Pons (tissue), 1 donor: ENCODE measurements at places on chromosomes 6 and 20.

- no peak for DNase-seq
Measured at GRCh38 chr6:129647044-129647443, 62.9 kb downstream of the ARHGAP18 start.

- no peak for DNase-seq
Measured at GRCh38 chr20:1838556-1839279, 56.5 kb upstream of the SIRPA start.

- DNase-seq: no peak
Measured at GRCh38 chr20:10263385-10264165, 44.9 kb downstream of the SNAP25 start.

DNA sequence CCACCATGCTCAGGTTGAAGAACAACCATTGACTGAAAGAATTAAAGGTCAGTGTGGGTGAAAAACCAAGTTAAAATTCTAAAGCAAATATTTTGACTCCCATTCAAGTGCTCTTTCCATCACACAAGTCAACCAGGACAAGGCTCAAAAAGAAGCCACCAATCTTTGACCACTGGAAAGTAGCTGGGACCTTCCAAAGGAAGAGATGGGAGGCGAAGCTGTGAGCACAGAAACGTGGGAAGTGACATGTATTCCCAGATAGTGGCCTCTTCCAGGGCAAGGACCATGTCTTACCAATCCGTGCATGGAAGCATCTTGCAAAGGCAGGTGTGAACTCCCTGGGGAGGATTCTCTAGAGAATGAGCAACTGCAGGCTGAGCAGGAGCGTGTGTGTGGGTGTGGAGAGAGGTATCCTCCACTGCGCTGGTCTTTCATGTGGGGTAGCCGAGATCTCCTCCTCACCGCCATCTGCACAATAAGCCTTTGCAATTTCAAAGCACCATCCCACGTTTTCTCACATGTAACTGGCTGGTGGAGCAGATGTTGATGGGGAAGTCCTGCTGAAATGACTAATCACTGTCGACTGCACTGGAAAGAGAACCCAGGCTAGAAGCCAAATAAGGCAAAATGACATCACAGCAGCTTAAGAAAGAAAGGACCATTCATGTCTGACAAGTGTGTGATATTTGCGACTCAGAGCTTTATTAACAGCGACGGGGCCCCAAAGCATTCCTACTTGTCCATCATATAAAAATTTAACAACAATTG is 189.4 kb upstream of the RREB1 start:
- DNase-seq: no peak

- no peak for DNase-seq
Measured at GRCh38 chr6:18406955-18407749, 20.0 kb downstream of the RNF144B start.

DNA sequence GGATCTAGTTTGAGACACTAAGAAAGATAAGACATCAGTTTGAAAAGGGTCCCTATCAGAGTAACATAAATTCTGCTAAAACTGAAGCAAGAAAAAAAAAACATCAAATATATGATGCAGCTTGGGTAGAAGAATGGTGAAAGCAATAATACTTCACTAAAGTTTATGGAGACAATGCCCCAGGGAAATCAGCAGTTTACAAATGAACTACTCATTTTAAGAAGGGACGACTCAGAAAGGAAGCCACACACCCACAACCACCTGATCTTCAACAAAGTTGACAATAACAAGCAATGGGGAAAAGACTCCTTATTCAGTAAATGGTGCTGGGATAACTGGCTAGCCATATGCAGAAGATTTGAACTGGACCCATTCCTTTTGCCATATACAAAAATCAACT is 143.5 kb downstream of the TPBG start:
- DNase-seq: no peak

DNA sequence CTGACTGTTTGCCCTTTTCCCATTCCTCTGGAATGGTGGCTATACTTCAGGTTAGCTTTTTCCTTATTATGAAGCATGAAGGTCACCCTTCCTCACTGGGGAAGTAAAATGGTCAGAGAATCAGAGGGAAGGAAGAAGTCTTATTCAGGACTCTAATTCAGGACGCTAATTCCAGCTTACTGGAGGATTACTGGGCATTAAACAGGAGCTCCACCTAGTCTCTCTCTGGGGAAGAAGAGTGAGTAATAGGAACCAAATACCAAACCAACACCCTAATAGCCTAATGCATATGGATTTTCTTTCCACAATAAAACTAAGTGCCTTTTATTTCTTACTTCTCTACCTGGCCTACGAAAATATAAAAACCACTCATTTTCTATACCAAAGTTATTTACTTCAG is 10.1 kb downstream of the CRISP1 start:
- DNase-seq: no peak

- DNase-seq: no peak
Measured at GRCh38 chr20:39611901-39612300, 649.8 kb downstream of the DHX35 start.

DNA sequence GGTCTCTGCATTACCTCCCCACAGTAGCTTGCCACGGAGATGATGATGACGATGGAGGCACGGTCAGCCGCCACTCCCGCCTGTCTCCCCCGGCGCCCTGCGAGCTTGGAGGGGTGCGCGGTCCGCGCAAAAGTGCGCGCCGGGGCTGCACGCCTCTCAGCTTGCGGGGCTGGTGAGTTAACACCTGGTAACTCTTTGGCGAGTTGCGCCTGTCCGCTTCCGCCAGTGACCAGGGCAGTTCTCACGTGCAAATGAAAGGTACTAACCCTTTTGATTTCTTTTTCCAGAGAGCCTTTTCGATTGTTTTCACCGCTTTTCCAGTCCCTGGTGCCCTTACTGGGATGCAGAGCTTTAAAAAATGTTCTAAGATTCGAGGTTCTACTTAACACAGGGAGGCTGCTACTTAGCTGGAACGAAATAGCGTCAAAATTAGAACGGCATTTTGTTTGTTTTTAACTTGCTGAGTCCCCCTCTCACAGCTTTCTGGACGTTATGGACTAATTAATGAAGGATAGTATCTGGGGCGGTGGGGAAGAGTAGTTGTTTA is 6.2 kb downstream of the GRIK2 start:
- DNase-seq: no peak

GRCh38 chr6:157562997-157563396 is 182.0 kb downstream of the ZDHHC14 start:
- DNase-seq: no peak

DNA sequence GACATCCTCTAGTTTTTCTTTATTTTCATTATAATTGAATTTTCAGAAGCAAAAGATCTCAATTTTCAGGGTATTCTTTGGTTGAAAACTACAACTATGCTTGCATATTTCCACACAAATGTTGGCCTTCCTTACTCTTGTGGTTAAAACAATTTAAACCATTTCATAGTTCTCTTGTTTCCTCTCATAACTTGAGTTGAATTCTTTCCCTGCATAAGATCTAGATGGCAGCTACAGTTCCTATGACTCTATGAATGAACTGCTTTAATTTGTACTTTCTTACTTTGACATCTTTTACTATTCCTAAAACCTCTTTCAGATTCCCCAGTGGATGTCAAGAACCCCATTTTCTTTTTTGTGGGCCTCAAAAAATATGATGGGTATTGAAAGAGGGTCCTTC is 564.5 kb downstream of the NKAIN2 start:
- DNase-seq: no peak

DNA sequence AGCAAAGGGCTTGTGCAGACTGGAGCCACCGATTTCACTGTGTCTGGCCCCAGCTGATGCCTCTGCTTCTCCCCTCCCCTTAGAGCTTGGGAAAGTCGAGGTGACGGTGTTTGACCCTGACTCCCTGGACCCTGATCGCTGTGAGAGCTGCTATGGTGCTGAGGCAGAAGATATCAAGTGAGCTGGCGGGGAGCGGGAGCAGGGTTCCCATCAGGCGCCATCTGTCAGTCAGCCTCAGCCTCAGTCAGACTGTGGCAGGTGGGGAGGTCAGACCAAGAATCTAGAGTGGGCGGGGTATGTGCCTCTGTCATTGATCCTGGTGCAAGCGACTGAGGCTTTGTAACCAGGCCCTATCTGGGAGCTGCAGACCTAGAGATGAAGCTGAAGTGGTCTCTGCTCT is 5.5 kb downstream of the ERGIC3 start:
- DNase-seq: no peak

- DNase-seq: no peak
Measured at GRCh38 chr20:15227102-15227501, 889.7 kb upstream of the FLRT3 start.

GRCh38 chr6:125188594-125189203 is 35.1 kb downstream of the TPD52L1 start:
- no peak for DNase-seq

DNA sequence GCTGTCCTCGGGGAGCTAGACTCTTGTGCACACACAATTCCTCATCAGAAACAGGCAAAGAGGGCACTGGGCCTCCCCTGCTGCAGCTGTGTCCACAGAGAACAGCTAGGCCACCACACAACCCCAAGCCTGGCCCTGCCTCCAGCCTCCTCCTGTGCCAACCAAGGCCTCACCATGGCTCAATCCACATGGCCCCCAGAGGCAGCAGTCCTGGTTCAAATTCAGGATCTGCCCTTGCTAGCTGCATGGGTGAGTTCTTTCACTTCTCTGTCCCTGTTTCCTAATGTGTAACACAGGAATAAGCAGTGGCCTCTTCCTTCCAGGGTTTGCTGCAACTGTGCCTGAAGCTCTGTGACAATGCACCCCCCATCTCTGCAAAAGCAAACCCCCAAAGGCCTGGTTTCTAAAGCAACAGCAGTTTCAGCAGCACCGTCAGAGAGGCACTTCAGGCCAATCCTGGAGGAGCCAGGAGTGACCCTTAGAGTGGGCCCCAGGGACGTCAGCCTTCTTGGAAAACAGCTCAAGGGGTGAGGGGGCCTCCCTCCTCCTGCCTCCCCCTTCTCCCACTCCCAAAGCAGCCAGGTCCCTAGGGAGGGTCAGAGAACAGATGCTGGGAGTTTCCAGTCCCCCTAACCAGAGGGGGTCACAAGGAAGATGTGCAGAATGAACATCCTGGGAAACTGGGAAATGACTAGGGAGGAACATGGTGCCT is 2.2 kb downstream of the ADISSP start:
- DNase-seq: no peak

DNA sequence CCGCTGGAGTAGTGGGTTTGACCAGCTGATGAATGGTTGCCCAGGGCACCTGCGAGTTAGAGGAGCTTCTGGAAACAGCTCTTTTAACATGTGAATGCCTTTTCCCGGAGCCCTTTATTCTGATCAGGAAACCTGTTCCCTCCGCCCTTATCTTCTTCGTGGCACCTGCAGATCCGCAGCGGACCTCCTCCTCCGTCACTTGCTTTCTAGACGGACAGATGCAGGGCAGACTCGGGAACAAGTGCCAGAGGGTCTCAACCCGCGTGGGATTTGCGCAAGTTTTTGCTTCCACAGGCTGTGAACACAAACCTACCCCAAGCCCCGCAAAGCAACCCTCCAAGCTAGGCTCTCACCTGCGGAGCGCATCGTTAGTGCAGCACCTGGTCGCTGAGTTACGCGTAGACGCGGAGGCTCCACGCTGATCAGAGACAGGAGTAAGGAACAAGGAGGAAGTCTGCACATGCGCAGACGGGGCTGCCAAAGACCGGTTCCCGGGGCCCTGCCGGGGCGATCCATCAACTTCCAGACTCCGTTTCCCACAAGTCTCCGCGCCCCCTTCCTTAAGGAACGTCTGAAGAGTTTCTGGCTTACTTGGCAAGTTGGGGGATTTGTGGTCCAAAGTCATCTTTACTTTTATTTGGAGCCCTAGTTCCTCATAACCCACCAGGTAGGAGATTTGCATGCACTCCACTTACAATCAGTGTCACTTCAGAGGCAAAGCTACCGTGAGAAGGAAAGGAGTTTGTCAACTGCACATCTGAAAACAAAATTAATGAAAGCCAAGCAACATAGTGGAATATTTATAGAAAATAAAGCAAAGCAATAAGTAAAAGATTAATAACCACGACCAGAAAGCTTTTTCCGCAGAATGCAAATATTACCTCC is 52.7 kb upstream of the ELMO2 start:
- peak; percentile 3 for DNase-seq

DNA sequence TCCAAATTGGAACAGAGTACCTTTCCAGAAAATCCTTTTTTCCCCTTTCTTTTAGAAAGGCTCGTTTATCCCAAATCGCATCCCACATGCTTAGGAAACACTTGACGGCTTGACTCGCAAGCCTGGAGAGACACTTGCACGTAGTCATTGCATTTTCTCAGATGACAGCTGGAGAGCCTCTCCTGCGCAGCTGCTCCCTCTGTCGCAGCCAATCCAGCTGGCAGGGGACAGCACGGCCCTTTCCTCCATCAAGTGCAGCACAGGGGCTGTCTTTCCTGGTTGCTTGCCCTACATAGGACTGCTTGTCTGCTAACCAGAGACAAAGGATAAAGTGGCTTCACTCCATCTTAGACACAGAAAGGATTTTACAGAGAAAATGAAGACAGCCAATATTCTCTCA is 77.6 kb upstream of the RGS17 start:
- DNase-seq: peak; percentile 5

DNA sequence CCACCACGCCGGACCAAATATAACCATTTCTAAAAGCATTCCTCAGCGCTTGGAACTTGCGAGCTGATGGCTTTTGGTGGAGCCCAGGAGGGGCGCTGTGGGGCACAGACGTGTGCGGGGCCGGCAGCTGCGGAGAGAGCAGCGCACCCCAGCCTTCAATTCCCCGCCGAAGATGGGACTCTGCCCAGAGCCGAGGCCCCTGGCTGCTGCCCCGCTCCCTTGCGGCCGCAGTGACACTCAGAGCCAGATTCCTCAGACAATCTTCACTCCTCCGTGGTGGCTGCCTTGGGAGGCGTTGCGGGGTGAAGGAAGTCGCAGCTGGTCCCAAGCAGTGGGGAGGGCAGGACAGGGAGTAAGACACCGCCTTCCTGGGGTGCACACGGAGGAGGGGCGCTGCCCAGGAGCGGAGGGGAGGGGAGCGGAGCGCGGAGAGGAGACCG is 87.7 kb downstream of the TMEM242 start:
- peak; percentile 36 for DNase-seq

GRCh38 chr6:20338156-20338555 is 63.5 kb upstream of the E2F3 start:
- DNase-seq: no peak

GRCh38 chr6:1144842-1145767 is 166.8 kb upstream of the FOXQ1 start:
- DNase-seq: no peak

GRCh38 chr6:2969549-2969948 is 1.8 kb downstream of the SERPINB6 start:
- no peak for DNase-seq

DNA sequence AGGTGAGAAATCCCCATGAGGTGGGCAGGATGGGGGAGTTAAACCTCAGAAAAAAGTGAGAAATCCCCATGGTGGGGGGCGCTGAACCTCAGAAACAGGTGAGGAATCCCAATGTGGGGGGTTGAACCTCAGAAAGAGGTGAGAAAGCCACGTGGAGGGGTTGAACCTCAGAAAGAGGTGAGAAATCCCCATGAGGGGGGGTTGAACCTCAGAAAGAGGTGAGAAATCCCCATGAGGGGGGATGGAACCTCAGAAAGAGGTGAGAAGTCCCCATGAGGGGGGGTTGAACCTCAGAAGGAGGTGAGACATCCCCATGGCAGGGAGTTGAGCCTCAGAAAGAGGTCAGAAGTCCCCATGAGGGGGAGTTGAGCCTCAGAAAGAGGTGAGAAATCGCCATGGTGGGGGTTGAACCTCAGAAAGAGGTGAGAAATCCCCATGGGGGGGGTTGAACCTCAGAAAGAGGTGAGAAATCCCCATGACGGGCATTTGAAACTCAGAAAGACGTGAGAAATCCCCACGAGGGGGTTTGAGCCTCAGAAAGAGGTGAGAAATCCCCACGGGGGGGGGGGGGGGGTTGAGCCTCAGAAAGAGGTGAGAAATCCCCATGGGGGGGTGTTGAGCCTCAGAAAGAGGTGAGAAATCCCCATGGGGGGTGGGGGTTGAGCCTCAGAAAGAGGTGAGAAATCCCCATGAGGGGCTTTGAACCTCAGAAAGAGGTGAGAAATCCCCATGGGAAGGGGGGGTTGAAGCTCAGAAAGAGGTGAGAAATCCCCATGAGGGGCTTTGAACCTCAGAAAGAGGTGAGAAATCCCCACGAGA is 14.3 kb upstream of the GOPC start:
- DNase-seq: no peak
